ENCODE measurements at places on chromosomes 11 and 22.
A peak's percentile ranks its signal among the peaks of the same experiment; 100 is the strongest.

- DNase-seq: no peak
Observed at GRCh38 chr11:62138630-62139425, 15.0 kb downstream of the INCENP start.

DNA sequence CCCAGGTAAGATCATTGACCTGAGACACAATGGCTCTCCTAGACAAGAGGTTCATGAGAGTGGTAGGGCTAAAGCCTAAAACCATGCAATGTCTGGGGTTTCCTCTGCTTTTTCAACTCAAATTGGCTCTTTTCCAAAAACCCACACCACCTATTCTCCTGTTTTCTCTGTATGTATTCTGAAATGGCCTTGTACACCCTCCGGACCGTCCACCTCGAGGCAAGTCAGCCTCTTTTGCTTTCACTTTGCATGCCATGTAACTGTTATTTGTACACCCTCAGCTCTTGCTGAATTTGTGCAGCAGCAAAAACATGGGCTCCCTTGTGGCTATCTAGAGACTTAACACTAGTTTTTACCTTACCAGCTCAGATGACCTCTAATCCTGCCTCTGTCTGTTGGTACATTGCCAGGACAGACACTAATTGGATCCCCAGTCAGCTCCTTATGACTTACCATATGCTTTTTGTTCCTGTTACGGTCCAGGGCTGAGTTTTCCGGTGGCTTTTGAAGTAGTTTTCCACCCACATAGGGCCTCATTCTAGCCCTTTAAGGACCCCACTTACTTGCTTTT lies 288.0 kb downstream of the SBF2 start:
- no peak for DNase-seq

- no peak for DNase-seq
Observed at GRCh38 chr11:58914821-58915543, 24.3 kb upstream of the GLYATL1 start.

DNA sequence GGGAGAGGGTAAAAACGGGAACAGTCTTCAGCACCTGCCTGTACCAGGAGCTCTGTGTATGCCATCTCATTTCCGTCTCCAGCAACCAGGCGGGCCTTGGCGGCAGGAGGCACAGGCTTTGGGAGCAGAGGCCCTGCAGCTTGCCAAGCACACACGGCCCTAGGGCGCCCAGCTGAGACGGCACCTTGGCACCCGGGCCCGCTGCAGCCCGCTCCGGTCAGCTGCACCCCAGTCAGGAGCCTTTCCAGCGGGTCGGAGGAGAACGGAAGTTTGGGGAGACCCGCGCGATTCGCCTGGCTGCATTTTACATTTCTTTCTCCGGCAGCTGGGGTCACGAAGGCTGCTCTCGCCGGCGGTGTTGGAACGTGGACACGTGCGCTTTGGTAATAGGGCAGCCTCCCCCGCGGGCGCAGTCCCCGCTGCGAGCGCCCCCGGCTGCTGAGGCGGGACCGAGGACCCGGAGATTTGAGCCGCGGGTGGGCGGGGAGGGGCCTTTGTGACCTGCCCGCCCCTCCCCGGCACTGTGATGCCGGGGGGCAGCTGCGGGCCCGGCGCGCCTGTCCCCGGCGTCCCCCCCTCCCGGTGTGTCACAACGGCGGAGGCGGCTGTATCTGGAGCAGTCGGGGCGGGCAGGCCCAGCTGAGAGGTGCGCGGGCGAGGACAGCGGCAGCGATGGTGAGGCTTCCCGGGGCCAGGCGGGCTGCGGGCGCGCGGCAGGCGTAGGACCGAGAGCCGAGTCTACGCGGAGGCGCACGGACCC lies at the start of gene TUBA8:
TUBA8 (plus strand) TSS at position 616 of the 760 bp plus-strand sequence; CDS start at position 673, 57 bp downstream.
- peak; percentile 36 for DNase-seq

GRCh38 chr11:8209208-8209807 lies 40.5 kb upstream of the RIC3 start:
- no peak for DNase-seq

DNA sequence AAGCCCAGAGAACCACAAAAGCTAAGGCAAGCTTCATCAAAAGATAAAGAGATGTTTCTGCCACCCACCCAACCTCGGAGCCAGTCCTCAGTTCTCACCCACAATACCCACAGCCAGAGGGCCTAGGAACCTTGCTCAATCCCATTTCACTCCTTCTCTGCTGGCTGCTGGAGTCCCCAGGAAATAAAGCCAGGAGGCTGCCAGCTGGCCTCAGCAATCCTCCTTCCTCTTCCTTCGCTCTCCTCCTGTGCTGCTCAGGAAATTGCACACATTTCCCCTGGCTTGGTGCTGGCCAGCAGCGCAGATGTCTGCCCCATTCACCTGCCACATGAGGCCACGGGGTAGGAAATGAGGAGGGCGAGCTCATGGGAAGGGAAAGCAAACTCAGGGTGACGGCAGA lies 91.8 kb upstream of the LDLRAD3 start:
- DNase-seq: no peak

DNA sequence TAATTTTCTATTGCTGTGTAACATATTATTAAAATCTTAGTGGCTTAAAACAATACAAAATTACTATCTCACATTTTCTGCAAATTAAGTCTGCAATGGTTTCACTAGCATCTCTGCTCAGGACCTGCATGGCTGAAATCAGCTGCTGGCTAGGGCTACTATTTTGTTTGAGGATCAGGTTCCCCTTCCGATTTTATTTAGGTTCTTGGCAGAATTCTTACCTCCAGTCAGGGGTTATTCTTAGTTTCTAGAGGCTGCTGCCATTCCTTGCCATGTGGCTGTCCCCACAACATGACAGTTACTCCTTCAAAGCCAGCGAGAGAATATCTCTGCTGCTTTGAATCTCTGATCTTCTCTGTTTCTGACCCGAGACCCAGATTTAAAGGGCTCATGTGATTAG lies 424.5 kb upstream of the ANO5 start:
- no peak for DNase-seq

GRCh38 chr22:28969401-28970168 lies 86.2 kb downstream of the ZNRF3 start:
- no peak for DNase-seq

GRCh38 chr11:59062602-59063529 lies 23.2 kb upstream of the GLYATL1B start:
- no peak for DNase-seq

DNA sequence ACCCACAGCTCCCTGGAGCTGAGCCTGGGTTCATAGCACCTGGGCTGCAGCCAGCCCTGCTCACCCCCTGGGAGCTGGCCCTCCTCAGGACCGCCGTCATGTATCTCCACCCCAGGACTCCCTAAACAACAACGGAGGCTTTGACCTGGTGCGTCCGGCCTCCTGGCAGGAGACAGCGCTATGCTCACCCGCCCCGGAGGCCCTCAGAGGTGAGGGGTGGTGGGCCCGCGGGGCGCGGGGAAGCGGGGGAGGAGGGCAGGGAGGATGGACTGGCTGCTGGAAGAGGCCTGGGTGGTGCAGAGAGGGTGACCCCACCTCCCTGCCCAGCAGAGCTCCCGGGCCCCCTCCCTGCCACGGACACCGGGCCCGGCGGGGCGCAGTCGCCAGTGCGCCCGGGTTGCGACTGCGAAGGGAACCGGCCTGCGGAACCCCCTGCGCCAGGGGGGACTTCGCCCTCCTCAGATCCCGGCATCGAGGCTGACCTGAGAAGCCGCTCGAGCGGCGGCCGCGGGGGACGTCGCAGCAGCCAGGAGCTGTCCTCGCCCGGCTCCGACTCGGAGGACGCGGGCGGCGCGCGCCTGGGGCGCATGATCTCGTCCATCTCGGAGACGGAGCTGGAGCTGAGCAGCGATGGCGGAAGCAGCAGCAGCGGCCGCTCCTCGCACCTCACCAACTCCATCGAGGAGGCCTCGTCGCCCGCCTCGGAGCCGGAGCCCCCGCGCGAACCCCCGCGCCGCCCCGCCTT lies 3.1 kb downstream of the MAPK8IP2 start:
- no peak for DNase-seq

GRCh38 chr11:129460714-129461113 lies 85.1 kb downstream of the BARX2 start:
- DNase-seq: peak; percentile 81

DNA sequence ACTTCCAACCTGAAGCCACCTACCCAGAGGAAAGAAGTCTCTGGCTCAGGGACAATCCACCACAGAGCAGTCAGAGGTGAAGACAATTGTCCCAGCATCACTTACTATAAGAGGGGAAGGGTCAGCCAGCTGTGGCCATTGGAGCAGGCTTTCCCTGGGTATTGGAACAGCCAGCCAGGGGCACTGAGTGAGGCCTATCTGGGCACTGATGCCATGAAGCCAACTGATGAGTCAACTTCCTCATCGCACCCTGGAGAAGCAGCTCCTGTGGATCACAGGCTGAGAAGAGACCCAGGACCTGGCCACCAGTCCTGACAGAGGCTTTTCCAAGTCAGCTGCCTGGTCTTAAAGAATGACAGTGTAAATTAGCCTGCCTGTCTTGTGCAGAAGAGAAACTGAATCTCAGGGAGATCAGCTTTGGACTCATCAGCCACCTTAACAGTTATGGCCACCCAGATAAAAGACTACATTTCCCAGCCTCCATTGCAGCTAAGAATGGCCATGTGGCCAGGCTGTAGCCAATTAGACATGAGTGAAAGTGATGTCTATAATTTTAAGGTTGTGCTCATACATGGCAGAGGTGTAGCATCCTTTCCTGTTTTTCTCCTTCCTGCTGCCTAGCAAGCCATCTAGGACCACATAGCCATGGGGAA lies 19.0 kb downstream of the CHST1 start:
- no peak for DNase-seq

DNA sequence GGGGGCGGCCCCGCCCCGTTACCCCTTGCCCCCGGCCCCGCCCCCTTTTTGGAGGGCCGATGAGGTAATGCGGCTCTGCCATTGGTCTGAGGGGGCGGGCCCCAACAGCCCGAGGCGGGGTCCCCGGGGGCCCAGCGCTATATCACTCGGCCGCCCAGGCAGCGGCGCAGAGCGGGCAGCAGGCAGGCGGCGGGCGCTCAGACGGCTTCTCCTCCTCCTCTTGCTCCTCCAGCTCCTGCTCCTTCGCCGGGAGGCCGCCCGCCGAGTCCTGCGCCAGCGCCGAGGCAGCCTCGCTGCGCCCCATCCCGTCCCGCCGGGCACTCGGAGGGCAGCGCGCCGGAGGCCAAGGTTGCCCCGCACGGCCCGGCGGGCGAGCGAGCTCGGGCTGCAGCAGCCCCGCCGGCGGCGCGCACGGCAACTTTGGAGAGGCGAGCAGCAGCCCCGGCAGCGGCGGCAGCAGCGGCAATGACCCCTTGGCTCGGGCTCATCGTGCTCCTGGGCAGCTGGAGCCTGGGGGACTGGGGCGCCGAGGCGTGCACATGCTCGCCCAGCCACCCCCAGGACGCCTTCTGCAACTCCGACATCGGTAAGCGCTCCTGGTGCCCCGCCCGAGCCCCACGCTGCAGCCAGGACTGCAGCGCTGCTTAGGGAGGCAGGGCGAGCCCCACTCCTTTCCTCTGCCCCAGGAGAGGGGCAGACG lies at the start of gene TIMP3:
TIMP3 (plus strand) TSS at position 169 of the 700 bp plus-strand sequence; CDS start at position 466, 297 bp downstream.
- DNase-seq: no peak

All from NCI-H345 (cell line).